ENCODE measurements at places on chromosomes 2 and 18. TPM values are rescaled to one million over a fixed set of nuclear protein-coding genes. Genes with fewer than 3 reads are reported as not detected.

DNA sequence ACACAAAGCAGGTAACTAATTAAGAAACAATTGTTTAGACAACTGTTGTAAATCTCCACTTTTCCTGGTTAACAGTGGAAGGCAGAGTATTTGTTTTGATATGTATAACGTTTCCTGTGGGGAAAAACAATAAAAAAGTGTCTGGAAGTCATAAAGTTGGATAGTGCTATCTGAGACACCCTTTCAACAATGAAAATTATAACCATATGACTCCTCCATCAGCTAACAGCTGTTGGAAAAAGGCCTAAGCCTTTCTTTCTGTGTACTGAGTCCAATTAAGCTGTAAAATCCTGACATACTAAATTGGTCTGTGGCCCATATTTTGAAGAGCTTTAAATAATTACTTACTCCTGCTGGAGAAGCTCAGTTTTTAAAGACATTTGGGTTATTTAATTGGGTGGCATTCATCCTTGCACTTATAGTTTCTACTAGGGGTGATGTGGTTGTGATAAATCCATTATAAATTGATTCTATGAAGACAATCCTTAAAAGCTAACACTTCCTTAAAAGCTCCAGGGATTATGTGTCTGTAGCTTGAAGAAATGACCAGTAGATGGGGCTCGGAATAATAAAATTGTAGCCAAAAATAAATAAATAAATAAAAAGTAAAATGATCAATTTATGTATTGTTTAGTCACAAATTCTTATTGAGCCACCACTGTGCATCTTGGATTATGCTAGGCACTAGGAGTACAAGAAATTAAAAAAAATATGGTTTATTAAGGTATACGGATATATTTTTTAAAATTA is 698.1 kb upstream of the NXPH2 start:
- no peak for DNase-seq

GRCh38 chr18:54060343-54061005 is 164.0 kb downstream of the MBD2 start:
- no peak for DNase-seq

DNA sequence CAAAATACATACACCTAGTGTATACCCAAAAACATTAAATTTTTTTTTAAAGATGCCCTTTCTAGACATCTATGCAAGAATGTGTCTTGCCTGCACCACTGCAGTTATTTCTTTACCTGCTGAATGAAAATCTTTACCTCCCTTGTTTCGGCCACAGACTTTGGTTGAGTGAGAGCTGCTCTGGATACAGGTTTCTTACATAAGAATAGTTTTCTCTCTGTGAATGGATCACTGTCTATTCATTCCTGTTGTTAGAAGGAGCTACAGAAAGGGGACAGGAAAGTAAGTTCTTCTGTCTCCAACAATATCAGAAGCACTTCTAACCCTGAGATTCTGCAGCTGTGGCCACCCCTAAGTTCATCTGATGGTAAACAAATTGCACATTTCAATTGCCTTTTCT is 113.0 kb upstream of the CDCA7 start:
- no peak for DNase-seq

DNA sequence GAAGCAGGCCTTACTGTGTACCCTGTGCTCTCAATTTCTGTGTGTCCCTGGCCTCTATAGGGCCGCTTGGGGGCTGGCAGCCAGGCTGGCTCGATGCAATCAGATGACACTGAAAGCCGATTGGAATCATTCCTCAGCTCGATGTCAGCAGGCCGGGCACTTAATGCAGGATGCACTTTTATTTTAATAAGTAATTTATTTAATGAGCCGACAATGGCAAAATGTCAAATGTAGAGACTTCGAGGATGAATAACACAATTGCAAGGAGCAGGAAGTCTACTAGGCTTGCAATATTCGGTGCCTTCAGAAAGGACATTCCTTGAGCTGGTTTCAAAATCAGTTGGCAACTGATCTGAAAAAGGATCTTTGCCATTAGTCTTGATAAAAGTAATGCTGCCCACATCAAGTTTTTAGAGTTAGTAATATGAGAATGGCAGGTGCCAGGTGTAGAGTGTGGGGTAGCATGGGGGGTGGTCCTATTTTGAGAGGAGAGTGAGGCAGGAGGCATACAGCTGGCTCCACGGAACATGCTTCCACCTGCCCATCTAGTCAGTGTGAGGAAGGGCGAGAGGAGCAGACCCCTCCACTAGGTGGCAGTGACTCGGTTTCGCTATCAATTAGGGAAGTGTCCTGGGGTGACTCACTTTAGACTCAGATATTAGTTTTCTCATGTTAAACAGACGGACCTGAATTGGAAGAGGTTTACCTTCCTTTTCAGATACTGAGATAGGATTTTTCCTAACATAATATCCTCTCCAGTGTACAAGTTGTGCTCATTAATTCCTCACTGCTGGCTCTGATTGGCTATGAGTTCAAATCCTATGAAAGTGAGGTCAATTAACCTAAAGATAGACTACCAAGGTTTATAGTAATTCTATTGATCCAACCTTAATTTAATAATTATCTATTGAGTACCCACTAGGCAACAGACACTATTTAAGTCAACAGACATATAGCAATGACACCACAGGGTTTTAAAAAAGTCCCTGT is 80.9 kb downstream of the NABP1 start:
- no peak for DNase-seq

DNA sequence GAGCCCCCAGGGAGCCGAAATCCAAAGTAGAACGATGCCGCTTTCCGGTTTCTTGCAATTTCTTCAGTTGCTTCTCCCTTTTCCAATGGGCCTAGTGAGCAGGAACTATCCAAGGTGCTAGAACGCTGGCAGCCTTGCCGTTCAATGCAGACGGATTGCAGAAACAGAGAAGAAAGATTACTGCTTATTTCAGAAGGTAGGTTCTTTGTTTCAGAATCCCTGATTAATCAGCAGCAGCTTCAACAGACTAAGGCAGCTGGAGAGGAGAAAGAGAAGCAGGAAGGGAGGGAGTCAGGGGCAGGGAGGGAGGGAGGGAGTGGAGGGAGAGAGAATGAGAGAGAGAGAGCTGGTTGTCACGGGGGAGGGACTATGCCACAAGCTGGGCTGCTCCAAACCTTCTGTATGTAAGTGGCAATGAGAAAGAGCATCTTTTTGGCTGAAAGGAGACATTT is 576 bp downstream of the NYAP2 start:
- DNase-seq, result no peak

GRCh38 chr18:24678626-24679025 is 218.2 kb downstream of the HRH4 start:
- DNase-seq, result no peak

LINC00305 gene
- total RNA-seq, result not detected

DNA sequence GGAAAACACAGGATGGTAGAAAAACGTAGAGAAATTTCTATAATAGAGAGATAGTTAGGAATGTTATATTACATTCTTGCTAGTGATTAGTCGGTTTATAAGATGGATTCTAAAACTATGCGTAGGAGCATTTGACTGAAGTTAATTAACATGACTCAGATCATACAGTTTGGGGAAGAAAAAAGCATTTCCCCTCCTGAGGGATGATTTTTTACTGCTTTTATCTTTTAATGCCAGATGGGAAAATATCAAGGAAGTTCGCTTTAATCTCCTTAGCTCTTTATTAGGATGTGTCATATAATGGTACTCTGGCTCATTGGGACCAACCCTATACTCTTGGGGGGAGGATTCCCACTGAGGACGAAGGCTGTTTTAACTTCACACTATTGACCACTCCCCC is 502.1 kb downstream of the TGIF1 start:
- no peak for DNase-seq

DNA sequence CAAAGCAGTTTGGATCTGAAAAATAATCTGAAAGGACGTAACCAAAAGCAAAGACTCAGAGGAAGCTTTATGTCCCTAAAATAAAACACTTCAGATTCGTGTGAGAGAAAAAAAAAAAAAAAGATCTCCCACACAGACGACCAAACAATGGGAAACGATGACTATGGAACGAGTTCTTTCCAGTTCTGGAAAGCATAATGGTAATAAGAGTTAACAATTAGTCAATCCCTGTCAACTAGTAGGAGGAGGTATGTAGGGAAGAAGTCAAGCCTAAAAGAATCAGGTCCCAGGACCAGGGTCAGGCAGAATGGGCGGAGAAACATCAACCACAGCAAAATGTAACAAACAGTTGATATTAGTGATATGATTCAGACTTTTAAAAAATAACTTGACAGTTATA is 170.3 kb upstream of the SETBP1 start:
- no peak for DNase-seq

ICOS gene
- 0.22 TPM for total RNA-seq

- no peak for DNase-seq
Observed at GRCh38 chr2:152176113-152176714, 651 bp upstream of the STAM2 start.

CHN1 gene
- total RNA-seq, result 7.0 TPM

- DNase-seq, result no peak
Observed at GRCh38 chr2:985317-985898, 34.8 kb downstream of the SNTG2 start.

DNA sequence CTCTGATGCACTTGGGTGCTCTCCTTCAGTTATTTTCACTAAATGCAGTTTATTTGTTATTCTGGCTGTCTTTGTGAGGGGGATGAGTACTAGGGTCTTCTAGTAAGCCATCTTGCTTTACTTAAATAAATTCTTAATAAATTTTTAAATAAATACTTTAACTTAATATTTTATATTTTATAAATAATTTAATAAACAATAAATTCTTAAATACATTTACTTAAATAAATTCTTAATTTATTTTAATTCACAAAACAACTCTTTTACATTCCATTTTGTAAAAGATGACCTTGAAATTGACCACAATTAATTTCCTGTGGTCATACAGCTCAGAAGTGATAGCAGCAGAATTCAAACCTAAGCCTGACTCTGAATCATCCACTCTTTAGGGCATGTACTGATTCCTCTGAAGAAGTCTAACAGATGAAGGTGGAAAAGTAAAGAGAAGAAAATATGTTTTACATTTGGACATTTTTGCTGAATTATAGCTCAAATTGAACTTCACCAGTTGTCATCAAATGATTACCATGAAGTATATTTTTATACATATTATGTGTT is 28.8 kb downstream of the MYL1 start:
- DNase-seq, result no peak

C2orf78 gene
- total RNA-seq, result not detected

EFR3B gene
- total RNA-seq, result 2.0 TPM

CYP27C1 gene
- total RNA-seq, result 1.1 TPM

All from mesenteric fat pad (tissue), 1 donor.